Activated T-helper 1 cell treated with Interleukin-2 at 50 U/mL for 16 hours (primary cell): ENCODE measurements at places on chromosomes 6 and 20.

- no peak for DNase-seq
These were observed 43.1 kb downstream of the PANK2 start for GRCh38 chr20:3932277-3932676.

DNA sequence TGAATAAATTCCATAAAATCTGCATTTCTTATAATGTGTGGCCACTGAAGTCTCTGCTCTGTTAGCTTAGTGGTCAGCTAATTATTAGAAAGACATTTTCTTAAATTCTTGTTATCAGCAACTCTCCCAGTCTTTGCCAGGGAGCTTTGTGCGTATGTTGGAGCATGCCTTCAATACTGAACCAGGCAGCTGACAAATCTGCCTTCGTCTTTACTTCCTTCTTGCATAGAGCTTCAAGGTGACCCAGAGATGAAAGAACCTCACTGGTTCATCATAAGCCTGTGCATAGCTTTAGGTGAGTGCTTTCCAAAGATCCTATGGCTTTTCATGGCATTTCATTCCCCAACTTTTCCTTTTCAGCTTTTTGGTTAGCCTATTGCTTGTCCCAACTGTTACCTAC lies 43.0 kb upstream of the NELFCD start:
- DNase-seq, result no peak

GRCh38 chr6:135830452-135830881 lies 21.0 kb upstream of the PDE7B start:
- no peak for DNase-seq

GRCh38 chr6:37287519-37288157 lies 29.7 kb upstream of the TMEM217 start:
- DNase-seq, result no peak

DNA sequence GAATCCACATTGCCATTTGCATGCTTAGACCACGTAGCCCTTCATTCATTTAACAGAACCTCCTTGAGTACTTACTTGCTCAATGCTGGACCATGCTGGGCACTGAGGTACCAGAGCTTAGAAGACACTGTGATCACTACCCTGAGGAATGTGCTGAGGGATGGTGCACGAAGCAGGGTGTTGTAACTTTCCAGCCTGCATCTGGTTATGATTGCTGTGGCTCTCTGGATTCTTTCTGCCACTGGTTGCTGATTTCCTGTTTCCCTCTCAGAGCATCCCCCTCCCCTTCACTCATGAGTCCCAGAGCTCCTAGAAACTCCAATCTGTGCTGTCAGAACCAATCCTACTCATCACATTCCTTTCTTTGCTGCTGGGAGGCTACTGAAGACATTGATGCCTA lies 537.4 kb downstream of the PTPRT start:
- DNase-seq, result no peak

DNA sequence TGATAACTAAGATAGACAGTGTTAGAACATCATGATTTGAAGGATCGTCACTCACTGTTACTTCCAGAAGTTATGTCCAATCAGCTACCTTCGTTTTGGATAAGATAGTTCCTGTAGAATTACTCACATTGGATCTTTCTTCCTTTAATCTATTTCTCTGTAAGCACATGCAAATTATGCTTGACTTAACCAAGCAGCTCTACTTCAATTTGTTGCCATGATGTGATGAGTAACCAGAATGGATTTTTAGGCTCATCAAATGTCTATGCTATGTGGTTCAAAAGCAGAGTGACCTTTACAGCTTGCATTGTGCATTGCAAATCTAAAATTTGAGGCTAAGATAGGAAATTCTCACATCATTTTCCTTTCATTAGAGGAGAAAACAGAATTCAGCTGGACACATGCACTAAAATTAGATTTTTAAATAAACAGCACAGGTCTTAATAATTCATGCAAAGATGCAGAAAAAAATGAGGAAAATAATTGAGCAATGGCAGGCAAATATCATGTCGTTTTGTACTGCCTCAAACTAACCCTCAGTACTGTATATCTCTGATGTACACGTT lies 76.7 kb upstream of the ZFP64 start:
- DNase-seq, result no peak

- DNase-seq, result no peak
These were observed 53.3 kb downstream of the TNFRSF21 start for GRCh38 chr6:47256361-47256760.

GRCh38 chr20:32672394-32672981 lies 1.3 kb downstream of the C20orf203 start:
- DNase-seq, result no peak

GRCh38 chr20:51831866-51832265 lies 29.5 kb upstream of the SALL4 start:
- DNase-seq, result no peak

DNA sequence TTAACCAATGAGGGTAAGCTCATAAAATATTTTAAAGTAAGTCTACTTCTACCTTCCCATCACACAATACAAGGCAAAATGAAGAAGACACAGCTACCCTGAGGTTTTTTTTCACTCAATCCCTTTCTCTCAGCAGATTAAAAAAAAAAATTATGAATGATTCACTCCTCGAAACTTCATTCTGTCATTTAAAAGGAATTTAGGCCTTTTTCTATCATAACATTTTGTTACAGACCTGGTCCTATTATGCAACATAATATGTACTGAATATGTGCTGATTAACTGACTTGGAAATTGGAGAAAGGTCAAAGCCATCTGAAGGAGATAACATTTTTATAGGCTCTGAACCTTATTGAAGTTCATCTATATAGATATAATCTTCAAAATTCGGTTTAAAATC lies 45.5 kb downstream of the PRL start:
- no peak for DNase-seq

DNA sequence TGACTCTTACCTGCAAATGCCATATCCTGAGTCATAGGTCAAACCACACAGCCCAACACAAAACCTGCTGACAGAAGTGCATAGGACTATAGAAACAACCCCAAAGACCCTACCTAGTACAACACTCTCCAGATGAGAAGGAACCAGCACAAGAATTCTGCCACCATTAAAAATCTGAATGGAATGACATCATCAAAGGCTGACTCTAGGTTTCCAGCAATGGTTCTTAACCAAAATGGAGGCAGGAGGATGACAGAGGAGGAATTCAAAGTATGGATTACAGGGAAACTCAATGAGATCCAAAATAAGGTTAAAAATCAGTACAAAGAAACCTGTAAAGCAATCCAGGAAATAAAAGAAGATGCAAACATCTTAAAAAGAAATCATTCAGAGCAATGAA lies 31.2 kb downstream of the OR14J1 start:
- DNase-seq, result no peak

DNA sequence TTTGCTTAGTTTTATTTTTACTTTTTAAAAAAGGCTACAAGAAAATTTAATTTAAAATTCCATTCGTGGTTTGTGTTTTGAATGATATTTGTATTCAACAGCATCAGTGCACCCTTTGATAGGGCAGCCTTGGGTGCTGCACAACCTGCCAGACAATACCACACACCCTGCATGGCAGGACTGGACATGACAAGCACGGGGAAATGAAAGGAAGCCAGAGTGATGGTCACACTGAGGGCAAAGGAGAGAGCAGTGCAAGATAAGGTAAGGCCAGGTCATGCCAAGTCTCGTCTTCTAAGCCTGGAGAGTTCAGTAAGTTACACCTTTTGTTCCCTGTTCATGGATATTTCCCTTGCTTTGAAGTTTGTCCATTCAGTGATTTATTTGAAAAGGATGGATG lies 103.0 kb downstream of the ALDH8A1 start:
- no peak for DNase-seq

- no peak for DNase-seq
These were observed 69.3 kb downstream of the ABHD12 start for GRCh38 chr20:25321262-25321831.

DNA sequence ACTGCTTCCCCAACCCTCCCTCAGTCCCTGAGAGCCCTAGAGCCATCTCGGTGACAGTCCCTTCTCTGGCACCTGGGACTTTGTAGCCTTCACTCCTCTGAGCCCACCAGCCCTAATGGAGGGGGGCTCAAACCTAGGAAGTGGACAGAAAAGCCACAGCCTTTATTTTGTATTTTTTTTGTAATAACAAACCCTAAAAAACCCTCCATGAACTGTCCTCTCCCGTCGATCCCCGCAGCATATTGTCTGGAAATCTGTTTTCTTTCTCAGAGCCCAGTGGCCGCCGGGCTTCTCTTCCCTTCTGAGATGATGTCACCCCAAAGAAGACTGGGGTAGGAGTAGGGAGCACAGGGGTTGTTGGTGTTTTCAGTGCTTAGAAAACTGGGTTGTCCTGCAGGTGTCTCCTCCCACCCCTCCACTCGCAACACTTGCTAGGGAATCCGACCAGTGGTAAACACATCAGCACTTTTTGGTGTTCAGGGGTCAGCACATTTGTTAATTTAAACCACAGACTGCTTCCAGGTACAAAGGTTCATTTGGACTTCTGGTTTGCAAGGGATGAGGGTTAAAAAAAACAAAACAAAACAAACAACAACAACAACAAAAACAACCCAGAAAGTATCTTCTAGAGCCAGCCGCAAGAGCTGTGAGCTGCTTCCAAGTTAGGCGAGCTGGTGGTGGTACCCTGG lies 9.9 kb downstream of the PAX1 start:
- DNase-seq, result no peak

DNA sequence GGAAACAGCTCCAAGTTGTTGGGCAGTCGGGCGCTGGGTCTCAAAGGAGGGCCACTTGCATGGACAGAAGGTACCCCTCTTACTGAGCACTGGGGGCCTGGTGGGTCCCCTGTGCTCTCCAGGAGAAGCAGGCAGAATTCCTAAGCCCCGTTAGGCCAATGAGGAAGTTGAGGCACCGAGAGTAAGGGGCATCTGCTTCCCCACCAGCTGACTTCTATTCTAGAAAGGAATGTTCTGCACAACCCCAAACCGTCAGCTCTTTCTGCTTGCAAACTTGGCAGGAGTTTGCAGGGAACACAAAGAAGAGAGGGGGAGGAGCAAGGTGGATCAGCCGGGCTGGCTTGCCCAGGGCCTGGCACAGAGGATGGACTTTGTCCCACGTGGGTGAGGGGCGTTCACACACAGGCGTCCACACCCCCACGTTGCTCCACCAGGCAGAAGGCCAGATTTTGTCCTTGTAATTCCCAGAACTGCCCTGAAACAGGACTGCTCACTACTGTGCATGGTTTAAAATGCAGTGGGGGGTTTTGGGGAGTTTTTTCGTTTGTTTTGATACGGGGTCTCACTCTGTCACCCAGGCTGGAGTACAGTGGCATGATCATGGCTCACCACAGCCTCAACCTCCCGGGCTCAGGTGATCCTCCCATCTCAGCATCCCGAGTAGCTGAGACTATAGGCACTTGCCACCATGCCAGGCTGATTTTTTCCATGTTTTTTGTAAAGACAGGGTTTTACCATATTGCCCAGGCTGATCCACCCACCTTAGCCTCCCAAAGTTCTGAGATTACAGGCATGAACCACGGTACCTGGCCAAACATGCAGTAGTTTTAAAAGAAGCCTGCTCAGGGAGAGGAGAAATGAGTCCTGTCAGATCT lies 93.3 kb downstream of the SNX5 start:
- no peak for DNase-seq

GRCh38 chr20:16654858-16655535 lies 74.8 kb upstream of the SNRPB2 start:
- no peak for DNase-seq
